ENCODE measurements at places on chromosomes 5 and 9.

GRCh38 chr5:108516785-108517184 is 134.9 kb upstream of the FBXL17 start:
- no peak for DNase-seq

DNA sequence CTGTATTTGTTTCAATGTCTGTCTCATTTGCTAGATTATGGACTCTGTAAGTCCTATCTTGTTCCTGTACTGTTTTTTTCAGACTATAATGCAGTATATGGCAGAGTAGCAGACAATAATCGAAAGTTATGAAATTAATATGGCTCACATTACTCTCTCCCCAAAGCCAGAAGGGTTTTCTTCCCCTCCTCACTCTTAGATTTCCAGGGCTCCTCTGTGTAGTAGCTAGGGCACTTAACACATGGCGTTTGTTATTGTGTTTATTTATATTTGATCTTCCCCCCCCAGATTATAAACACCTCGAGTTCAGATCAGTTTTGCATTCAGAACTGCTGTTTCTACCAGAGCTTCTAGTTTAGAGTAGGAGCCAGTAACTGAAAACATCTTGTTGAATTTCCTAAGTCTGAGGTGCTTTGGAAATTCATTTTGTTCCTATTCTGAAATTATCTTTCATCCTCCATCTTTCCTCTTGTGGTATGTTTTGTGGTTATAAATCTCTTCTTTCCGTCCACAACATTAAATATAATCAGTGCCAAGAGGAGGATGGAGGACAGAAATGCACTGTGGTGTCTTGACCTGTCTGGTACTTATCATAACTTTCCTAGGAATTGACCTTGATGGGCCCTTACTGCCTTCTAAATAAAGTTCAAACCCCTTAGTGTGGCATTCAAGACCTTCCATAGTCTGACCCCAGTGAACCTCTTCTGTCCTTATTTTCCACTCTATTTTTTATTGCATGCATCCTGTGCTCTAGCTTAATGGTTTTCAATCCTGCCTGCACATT is 27.0 kb downstream of the TLE4 start:
- DNase-seq, result no peak

DNA sequence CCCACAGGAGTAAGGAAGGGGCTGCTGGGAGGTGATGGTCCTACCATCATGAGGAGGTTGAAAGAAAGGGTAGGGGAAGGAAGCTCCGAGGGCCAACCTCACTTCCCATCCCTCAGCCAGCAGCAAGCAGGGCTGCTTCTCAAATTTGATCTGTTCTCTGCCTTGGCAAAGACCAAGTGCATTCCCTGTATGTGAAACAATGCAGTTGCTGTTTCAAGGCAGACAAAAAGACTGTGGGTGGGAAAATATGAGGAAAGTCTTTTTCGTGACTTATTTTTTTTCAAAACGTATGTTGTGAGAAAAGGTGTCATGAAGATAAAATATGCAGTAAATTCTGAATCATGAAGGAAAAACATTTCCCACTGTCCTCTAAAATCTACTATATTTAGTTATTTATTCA is 165.9 kb downstream of the ARSB start:
- DNase-seq, result no peak

DNA sequence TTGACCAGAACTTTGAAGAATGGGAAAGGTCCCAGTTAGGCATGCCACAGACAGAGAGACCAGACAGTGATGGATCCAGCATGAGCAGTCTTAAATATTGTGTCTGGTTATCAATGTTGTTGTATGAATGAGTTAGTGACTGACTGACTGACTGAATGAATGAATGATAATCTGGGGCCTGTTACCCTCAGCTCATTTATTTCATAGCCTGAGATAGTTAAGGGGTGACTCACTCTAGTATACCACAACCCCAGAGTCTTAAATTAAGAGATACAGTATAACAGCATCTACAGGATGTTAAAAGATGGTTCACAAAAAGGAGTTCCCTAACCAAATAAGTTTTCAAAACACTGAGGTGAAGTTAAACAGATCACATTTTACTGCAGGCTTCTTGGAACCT is 133.5 kb downstream of the SGCD start:
- no peak for DNase-seq

DNA sequence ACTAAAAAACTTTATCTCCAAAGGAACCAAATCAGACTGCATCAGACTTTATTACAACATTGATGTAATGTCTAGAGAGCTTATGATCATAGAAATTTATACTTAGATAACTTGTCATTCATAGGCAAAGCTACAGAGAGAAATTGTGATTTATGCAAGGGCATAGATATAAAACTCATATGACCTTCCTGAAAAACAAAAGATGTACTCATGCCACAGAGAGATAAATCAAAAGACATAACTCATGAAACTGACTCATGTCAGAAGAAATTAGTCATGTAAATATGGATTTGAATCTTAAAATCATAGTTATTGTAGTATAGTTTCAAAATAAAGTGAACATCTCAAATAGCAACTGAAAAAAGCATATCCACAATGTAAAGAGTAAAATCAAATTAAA is 186.2 kb downstream of the GABBR2 start:
- no peak for DNase-seq

Measured in HT-29 (cell line).